Kidney tubule cell (primary cell): ENCODE measurements at places on chromosomes 16 and 17.

DNA sequence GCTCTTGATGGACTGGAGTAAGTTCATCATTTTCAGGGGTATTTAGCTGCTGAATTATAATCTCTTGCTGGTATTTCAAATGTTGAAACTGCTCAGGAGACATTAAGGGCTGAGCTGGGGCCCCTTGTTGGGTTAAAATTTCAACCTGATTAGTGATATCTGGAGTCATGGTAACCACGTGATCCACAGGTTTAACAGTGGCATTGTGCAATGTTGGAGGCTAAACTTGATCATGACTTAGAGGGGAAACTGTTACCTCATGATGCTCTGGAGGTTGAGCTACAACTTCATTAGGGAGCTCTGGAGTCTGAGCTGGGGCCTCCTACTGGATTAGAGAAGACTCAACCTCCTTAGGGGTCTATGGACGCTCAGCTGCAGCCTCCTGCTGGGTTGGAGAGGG is 17.2 kb upstream of the MPP2 start:
- DNase-seq: no peak

DNA sequence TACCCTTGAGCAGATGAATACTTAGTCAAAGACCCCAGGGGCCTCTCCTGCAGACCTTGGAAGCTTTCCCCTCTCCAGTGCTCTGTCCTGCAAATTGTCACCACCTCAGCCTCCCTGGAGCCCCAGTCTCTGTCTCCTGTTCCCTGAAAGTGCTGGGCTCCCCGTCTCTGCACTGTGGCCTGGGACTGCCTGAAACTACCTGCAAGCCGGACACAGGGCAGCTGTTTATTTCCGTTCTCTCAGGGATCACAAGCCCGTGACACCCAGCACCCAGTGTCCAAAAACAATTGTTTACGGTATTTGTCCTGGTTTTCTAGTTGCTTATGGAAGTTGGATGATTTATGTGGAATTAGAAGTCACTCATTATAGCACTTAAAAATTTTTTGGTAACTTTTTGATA is 81.6 kb upstream of the CHMP6 start:
- DNase-seq: no peak

- DNase-seq: no peak
Observed at GRCh38 chr16:15616475-15617165, 26.3 kb downstream of the MARF1 start.

- DNase-seq: peak; percentile 63
Observed at GRCh38 chr16:56514845-56515244, 5.0 kb downstream of the BBS2 start.

DNA sequence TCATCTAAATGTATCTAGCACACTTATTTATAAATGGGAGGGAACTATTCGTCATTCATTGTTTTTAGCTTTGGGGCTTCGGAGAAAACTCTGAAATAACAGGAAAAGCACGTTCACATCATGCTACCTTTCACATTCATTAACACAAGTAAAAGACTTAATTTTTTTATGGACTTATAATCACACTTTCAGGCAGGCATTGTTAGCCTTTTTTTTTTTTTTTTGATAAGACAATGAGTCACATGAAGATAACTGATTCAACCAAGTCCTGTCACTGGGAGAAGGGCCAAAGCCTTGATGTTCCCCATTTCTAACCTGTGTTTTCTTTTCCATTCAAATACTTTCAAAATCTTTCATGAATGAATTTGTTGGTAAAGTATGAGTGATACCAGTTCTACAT is 631.3 kb upstream of the CA10 start:
- no peak for DNase-seq

GRCh38 chr16:619476-620100 is 11.2 kb upstream of the WFIKKN1 start:
- DNase-seq: no peak

- DNase-seq: no peak
Observed at GRCh38 chr17:69142175-69142802, 594 bp upstream of the ABCA6 start.

DNA sequence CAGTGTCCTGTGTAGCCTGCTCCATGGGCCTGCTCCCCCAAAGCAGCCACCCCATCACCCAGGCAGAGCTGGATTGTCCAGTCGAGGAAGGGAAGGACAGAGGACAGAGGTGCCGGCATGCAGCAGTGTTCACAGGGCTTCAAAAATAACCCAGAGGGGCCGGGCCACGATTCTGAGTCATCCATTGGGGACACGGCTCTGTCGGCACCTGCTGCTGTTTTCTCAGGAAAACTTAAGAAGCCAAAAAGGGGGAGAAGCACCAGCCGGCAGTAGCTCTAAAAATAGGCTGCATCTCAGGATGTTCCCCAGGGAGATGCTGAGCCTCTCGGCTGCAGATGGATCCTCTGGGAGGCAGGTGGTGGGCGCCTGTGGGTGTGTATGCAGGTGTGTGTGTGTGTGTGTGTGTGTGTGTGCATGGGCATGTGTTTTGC is 1.6 kb downstream of the CA7 start:
- DNase-seq: no peak

DNA sequence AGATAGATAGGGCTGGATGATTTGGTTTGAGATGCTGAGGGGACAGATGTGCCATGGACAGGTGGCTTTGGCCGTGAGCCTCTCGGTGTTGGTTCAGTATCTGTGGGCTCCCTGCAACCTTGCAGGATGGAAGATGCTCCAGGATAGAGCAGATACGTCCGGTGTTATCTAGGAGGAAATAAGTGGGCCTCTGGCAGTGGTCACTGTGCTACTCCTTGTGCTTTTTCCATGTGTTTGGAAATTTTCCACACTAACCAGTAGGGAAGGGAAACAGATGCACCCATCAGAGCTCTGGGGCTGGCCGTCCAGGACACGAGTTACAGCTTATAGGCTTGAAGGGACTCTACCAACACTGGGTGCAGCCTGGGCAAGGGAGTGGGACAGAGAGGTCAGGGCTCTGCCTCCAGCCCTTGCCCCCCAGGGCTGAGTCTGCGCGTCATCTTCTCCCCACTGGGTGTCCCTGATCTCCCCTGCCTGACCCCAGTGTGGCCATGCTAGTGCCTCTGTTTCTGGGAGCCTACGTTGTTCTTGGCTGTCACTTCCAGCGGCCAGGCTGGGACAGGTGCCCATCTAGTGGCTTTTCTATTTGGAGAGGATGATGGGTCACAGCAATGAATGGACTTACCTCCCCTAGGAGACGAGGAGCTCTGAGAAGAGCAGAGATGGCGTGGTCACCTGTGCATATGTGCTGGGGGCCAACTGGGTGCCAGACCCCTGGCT is 166.9 kb downstream of the SEC14L1 start:
- no peak for DNase-seq

DNA sequence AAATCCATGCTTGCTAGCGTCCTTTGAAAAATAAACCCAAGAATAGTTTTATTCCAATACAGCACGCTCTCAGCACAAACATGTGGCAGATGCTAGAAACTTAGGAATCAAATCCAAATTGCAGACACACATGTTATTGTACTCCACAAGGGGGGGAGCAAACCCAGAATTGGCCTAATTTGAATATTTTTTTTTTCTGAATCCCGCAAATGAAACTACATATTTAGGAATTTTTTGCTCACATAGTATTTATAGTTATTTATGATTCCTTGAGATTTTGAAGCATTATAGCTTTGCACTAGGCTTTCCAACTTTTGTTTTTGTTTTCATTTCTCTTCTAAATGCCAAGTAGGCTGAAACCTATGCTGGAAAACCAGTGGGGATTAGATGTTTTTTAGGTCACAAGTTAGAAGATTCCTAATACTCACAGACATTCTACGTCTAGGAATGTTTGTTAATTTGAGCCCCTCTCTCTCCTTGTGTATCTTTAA is 59.3 kb upstream of the CDH11 start:
- no peak for DNase-seq

DNA sequence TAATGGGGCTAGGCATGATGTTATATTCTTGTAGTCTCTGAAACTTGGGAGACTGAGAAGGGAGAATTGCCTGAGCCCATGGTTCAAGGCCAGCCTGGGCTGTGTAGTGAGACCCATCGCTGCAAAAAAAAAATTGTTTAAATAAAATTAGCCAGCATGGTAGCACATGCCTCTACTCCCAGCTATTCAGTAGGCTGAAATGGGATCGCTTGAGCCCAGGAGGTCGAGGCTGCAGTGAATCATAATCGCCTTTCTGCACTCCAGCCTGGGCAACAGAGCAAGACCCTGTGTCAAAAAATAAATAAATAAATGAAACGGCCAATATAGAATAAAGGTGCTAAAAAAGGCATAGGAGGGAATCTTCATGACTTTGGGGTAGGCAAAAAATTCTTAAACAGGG is 13.9 kb upstream of the SLX4 start:
- no peak for DNase-seq

GRCh38 chr17:40854175-40854814 is 12.7 kb downstream of the KRT12 start:
- peak; percentile 78 for DNase-seq

DNA sequence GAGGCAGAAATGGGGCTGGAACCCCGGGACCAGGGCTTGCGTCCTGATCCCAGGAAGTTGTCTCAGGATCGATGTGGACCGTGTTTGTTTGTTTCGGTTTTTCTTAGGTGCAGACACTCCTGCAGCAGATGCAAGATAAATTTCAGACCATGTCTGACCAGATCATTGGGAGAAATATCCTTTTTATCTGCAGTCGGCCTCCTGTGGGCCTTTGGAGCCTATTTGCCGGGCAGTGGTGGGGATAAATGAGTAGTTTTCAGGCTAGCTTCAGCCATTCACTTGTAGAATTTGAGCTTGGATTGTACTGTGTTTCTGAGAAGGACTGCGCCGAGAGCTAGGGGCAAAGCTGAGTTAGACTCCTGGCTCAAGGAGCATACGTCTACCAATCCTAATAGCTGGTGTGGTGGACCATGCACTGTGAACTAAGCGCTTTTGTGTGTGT is 816 bp downstream of the HSBP1 start:
- DNase-seq: peak; percentile 25

GRCh38 chr16:65786916-65787315 is 579.6 kb upstream of the CDH5 start:
- DNase-seq: no peak

GRCh38 chr16:8885674-8886592 is 3.8 kb downstream of the LITAFD start:
- DNase-seq: peak; percentile 82

GRCh38 chr17:64097196-64097936 is 32.6 kb downstream of the ERN1 start:
- no peak for DNase-seq

DNA sequence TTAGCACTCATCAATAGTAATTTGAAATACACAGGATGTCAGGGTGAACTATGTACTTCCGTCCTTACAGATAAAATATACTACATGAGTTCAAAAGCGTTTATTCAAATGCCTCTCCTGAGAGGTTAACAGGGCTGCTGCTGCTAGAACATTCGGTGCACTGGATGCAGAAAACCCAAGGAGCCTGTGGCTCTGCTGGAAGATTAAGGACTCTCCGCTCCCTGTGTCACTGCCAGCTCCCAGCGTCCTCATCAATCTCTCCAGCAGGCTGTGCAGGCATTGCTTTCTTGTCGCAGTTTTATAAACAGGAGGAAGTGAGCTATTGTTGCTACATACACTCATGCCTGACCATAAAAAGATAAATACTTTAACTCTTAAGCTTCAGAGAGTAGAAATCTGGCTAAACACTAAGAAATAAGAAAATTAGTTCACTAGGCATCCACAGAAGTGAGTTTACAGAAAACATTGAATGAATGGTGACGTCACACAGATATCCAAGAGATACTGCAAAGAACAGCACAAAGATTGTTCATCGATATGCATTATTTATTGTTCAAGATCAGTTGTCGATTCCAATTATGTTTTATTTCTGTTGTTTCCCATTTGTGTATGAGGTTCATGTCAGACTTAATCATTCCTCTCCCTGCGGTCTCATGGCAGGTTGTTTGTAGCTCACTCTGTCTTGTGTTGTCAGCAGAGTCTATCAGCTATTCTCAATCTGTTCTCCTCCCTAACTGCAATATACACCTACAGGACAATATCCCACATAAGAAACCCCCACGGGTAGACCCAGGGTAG is 127.9 kb upstream of the MON1B start:
- no peak for DNase-seq

GRCh38 chr17:75473246-75473645 is 16.8 kb downstream of the TMEM94 start:
- no peak for DNase-seq

DNA sequence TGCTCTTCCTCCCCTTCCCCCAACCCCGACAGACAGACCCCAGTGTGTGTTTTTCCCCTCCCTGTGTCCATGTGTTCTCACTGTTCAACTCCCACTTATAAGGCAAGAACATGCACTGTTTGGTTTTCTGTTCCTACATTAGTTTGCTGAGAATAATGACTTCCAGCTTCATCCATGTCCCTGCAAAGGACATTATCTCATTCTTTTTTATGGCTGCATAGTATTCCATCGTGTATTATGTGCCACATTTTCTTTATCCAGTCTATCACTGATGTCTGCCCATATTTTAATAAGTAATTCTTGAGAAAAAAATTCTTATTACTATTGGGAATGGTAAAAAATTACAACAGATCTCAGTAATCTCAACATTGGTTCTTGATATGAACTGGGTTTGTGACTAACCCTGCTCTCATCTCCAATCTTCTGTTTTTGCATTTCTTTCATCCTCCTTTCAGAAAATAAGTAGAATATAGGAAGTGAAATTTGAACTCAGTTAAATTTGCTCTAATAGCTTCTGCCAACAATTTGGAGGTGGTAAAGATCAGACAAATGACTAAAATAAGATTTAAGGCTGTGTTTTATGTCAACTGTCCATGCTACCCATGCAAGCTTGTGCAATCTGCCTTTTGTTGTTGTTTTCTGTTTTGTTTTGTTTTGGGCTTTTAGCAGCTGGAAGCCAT is 11.1 kb downstream of the MARF1 start:
- DNase-seq: no peak

DNA sequence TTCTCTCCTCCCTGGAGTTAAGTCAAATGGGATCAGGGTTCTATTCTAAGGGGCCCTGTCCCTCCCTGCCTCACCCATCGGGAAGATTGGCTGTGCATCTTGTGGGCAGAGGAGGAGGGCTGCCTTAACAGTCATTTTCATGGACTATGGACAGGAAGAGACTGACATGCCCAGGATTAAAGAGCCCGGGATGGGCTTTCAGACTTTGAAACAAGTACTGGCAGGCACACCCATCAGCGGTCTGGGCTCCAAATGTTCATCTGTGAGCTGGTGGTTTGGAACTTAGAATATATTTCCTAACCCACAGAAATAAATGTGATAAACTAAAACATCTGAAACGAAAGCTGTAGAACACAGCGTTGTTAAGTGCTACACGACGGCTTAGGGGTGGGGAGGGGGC is 6.5 kb downstream of the SLC6A4 start:
- no peak for DNase-seq

DNA sequence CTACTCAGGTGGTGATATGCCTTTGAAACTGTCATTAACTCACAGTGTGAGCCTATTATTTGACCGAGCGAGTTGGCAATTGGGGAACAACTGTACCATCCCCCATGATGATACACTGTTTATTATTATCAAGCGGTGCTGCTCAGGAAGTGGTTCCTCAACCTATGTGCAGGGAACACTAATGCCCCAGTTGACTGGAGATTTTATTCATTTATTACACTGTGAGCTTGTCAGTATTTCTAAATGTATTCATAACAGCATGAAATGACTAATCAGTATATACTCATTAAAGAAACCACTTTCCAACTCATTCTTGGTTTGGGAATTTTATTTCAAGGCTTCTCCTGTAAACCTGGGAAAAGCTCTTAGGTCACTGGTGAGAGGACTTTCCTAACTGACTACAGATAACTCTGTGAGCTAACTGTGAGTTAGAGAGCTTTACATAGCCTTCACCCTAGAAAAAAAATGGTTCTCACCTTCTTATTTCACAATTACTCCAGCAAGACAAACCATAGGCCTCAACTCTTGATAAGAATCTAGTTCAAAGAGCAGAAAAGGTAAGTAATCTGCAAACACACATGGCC is 42.4 kb downstream of the NXPH3 start:
- DNase-seq: peak; percentile 43

GRCh38 chr16:84055801-84056634 is 13.4 kb upstream of the SLC38A8 start:
- no peak for DNase-seq
